Thymus (tissue), 14 donors: ENCODE measurements at places on chromosomes 12 and 14.

DNA sequence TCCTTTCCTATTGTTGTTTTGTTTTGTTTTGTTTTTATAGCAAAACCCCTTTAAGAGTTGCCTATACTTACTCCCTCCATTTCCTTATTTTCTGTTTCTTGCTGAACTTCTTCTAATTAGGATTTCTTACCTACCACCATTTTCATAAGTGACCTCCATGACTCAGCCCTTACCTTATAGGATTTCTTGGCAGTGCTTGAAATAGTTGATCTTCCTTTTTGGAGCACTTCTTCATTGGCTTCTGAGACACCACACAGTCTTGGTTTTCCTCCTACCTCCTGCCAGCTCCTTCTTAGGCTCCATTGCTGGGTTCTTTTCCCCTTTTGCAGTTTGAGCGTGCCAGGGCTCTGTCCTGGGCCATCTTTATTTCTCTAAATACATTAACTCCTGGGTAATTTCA lies 23.4 kb upstream of the EID3 start:
- DNase-seq: no peak

DNA sequence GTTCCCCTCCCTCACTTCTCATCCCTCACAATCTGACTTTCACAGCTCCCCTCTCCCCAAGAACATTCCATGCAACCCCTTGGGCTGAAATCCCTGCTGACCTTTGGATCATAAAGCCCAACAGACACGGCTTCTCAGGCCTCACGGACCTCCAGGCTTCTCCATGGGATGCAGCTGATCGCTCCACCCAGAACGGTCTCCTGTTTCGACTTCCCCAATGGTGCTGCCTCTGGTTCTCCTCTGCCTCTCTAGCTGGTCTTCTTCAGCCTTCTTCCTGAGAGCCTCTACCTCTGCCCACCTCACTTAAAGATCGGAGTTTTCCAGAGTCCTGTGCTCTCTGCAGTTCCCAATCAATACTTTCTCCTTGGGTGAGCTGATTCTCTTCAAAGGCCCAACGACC lies 17.8 kb upstream of the PRMT8 start:
- DNase-seq: no peak

- no peak for DNase-seq
Observed at GRCh38 chr12:40566271-40566670, 126.0 kb upstream of the CNTN1 start.

DNA sequence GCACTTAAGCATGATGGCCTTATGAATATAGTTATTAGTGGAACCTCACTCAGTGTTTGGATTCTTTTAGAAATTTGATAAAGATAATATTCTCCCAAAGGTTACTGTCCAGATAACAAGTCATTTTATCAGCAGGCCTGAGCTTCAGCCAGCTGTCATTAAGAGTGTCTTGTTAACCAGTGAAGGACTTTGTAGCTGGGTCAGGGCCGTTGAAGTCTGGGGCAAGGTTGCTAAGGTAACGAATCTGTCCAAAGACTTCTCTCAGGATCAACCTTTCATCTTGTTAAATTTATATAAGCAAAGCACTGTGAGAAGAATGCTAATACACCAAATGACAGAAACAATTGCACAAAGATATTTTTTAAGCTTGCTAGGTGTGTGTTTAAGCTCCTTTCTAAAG lies 271.3 kb upstream of the TMPO start:
- DNase-seq: no peak

- DNase-seq: no peak
Observed at GRCh38 chr14:53692451-53692850, 264.2 kb downstream of the BMP4 start.

- no peak for DNase-seq
Observed at GRCh38 chr14:101084436-101084826, 180.9 kb upstream of the RTL1 start.

DNA sequence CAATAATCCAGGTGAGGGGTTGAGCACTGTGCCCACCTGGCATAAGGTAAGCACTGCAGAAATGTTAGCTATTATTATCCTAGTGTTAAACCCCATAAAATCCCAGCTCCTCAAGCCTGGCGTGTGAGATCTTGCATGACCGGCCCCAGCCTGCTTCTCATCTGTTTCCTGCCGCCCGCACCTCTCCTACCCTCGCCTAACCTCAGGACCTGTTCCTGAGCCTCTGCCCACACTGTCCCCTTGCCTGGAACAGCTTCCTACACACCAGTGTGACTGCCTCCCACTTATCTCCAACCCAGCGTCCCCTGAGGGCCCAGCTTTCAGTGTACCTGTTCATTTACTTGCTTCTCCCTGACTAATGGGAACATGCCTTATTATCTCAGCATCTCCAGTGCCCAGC lies 24.7 kb downstream of the ISCA2 start:
- DNase-seq: no peak

- no peak for DNase-seq
Observed at GRCh38 chr14:73627151-73627558, 14.8 kb downstream of the ACOT6 start.

DNA sequence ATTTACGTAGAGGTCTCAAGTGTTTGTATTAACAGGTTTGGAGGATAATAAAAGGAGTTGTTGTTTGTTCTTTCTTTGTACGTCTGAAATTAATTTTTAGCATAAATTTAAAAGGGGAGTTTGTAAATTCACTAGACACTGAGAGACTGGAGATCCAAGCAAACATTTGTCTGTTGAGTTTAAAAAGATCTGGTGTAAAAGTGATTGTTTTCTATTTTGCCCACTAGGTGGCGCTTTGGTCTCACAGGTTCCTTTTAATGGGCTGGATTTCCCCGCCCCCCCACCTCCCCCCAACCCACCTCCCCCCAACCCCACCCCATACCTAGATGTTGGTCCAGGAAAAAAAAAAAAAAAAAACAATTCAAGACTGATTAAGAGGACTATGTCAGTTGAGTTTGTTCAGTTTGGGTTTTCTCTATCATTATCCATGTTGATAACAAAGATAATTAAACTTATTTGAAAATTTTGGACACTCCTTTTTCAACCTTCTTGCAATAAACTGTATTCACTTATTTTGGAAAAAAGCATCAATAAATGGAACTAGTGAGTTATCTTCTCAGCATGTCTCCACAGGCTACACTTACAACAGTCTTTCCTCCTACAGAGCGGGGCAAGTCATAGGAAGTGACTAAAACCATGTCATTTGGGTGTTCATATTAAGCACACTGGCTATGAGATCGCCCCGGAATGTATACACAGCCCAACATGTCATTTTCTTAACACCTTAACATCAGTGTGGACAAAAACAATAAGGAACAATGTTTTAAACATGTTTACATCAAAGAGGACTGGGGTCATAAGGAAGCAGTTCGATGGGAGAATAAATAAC lies 841.1 kb downstream of the NRXN3 start:
- no peak for DNase-seq
